Cerebellar cortex (tissue), 1 donor: ENCODE measurements at places on chromosomes 2 and 18.

GRCh38 chr2:17299891-17300540, 218.2 kb downstream of the RAD51AP2 start:
- DNase-seq, result no peak

DNA sequence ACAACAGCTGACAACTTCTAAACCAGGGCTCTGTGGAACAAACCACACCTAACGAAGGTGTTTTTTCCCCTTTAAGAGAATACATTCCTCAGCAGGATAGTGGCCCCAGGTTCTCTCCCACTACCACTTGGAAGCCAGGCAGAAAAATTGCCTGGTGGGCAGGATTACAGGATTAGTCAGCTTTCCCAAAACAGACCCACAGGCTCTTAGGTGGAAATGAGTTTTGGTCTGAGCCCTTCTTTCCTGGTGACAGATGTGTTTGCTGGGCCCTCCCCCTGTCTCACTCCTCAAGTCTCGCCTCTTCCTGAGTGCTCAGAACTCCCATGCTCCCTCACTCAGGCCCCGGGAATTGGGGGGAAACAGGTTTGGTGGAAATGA, 139.4 kb upstream of the HAAO start:
- peak; percentile 94 for DNase-seq

DNA sequence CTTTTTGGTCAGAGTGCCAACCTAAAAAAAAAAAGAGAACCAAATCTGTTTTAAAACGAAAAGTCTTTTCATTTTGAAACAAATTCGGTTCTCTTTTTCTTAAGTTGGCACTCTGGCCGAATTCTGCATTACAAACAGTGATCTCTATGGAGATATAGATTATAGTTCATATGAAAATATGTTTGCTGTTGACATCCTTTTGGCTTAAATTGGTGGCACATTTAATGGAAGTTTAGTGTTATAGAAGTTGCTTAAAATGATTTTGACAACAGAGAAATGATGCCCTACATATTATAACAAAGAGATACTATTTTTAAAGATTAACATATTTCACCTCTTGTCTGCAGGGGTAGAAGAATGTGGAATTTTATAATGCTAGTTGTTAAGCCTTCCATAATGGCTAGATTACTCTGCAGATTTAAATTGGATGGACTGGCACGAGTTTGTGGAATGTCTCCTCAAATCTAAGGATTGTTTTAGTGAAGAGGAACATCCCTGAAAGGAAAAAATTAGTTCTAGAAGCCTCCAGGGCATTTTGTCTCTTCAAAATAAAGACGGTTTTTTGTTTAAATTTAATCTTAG, 222.9 kb upstream of the CDH2 start:
- DNase-seq, result no peak

GRCh38 chr18:75088622-75089211, 120.2 kb downstream of the PTGR3 start:
- no peak for DNase-seq

DNA sequence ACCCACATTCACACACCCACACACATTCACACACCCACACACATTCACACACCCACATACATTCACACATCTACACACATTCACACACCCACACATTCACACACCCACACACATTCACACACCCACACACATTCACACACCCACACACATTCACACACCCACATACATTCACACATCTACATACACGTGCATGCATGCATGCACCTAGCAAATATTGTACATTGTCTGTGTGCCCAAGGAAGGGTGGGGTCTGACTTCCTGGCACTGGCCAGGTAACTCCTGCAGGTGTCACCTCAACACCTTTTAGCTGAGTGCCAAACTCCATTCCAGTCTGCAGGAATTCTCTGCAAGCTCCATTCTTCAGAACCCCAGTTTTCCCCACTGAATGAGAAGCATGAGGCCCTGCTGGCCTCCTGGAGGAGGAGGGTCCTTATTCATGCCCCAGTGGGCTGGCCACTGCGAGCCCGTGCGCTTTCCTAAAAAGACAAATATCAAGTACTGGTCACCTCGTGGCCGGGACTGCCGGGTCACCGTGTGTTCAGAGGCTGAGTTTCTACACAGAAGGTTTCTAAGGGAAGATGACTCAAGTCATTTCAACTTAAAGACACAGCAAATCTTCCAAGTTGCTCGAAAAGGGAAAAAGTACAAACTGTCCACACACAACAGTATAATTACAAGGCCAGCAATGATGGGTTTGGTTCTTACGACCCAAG, 131.5 kb downstream of the HDAC4 start:
- no peak for DNase-seq

DNA sequence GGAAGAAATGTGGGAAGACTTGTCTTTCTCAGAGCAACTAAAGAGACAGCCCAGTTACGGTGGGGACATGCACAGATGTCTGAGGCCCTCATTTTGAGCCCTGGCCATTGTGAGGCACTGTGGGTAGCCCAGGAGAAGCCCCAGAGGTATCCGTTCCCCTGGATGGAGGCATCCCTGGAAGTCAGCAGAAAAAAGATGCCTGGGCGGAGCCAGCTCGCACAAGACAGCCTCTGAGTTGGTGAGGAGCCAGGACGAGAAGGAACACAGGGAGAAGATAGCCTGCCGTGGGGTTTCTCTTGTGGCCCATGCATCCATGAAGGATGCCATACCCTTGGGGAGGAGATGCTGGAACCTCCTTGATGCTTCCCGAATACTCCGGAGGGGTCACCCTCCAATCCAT, 56.9 kb upstream of the SEMA4C start:
- DNase-seq, result no peak

DNA sequence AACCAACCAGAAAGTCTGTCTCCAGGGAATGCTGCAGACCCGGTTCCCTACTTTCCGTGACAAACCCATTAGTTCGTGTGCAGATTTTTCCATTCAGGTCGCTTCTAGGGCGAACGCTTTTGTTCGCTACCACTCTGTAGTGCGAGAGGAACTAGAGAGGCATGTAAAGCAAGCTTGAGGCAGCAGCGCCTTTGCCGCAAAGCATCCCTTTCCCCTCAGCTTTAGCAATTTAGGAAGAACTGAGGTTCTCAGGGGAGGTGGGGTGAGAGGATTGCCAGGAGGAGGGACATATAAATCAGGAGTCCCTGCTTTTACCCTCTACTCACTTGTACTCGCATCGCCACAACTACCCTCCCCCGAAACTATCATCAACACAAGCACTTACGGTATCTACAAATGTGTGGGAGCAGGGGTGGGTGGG, 748 bp upstream of the ZNF804A start:
- peak; percentile 79 for DNase-seq

DNA sequence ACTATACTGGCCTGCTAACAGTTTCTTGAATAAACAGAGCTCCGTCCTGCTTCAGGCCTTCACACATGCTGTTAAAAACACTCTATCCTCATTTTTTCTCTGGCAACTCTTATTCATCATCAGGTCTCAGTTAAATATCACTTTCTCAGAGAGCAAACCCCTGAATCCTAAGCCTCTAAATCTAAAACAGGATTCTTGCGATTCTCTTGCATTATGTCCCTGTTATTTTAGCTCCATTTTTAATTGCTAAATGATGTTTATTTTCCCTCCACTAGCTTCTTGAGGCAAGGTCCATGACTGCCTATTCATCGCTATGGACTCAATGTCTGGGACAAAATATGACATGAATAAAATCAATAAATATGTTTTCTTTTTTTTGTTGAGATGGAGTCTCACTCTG, 190.7 kb upstream of the SMAD7 start:
- DNase-seq, result no peak

GRCh38 chr2:23599667-23600066, 214.7 kb downstream of the KLHL29 start:
- no peak for DNase-seq

GRCh38 chr2:48433682-48434081, 96.3 kb upstream of the STON1 start:
- DNase-seq, result no peak

GRCh38 chr2:105880637-105881036, 135.9 kb downstream of the NCK2 start:
- no peak for DNase-seq

GRCh38 chr2:217656316-217656715, 346.5 kb downstream of the TNS1 start:
- DNase-seq, result no peak

DNA sequence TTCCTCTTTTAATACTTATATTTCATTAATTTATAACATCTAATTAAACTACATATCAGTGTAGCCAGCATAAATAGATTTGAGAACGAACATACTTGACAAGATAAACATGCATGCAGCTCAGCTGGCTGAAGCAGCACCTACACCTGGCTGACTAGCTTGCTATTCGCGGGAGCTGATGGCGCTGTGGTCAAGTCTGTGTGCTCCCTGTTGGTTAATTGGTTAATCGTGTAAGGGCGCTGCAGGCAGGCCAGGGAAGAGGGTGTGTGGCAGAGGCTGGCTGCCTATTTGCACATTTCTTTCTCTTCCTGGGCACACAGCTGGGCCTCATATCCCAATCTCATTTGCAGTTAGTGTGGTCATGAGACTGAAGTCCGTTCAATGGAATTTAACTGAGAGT, 14.5 kb upstream of the VWA3B start:
- DNase-seq, result no peak

DNA sequence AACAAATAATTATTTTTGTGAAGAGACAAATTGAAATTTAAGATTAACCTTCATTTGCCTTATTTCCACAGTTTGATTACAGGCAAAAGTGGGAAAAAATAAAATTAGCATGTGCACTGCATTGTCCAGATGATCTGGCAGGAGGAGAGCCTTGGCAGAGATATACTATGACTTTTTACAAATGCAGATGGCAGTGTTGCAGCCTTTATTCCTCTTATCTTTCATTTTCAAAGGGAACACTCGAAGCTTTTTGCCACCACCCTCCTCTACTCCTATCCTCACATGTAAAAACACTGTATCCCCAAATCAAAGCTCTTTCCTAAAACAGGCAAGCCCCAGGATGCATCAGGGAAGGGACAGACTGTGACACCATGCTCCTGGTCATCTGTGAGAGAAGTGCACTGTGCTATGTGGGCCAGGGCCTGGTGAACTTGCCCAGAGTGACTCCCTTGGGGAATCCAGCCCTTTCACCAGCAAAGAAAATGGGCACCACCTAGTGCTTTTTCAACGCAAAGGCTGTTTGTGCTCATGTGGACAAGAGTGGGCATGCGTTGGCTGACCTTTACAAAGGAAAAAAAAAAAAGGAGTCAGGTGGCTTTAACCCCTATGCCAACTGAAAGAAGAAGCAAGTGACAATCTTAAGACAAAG, 74.7 kb upstream of the ETAA1 start:
- peak; percentile 83 for DNase-seq

DNA sequence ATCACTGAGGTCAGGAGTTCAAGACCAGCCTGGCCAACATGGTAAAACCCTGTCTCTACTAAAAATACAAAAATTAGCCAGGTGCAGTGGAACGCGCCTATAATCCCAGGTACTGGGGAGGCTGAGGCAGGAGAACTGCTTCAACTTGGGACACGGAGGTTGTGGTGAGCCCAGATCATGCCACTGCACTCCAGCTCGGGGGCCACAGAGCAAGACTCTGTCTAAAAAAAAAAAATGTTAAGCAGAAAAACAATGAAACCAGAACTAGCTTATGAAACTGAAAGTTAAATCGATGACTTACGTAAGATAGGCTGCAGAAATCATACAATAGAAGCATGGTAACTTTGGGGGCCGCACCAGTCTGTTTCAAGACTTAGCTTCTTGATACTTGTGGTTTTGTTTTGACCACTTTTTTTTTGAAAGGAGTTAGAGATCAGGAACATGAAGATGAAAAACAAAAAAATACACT, 6.2 kb upstream of the GPR155 start:
- no peak for DNase-seq

DNA sequence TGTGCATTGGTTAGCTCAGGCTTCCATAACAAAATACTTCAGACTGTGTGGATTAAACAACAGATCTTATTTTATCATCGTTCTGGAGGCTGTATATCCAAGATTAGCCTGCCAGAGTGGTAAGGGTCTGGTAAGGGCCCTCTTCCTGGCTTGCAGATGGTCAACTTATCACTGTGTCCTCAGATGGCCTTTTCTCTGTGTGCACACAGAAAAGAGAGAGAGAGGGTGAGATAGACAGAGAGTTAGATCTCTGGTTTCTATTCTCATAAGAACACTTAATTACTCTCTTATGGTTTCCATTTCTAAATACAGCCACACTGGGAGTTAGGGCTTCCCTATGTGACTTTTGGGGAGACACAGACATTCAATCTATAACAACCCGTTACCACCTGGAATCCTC, 1003.5 kb downstream of the TSN start:
- DNase-seq, result no peak

GRCh38 chr18:51195086-51195450, 2.4 kb downstream of the MEX3C start:
- peak; percentile 14 for DNase-seq

DNA sequence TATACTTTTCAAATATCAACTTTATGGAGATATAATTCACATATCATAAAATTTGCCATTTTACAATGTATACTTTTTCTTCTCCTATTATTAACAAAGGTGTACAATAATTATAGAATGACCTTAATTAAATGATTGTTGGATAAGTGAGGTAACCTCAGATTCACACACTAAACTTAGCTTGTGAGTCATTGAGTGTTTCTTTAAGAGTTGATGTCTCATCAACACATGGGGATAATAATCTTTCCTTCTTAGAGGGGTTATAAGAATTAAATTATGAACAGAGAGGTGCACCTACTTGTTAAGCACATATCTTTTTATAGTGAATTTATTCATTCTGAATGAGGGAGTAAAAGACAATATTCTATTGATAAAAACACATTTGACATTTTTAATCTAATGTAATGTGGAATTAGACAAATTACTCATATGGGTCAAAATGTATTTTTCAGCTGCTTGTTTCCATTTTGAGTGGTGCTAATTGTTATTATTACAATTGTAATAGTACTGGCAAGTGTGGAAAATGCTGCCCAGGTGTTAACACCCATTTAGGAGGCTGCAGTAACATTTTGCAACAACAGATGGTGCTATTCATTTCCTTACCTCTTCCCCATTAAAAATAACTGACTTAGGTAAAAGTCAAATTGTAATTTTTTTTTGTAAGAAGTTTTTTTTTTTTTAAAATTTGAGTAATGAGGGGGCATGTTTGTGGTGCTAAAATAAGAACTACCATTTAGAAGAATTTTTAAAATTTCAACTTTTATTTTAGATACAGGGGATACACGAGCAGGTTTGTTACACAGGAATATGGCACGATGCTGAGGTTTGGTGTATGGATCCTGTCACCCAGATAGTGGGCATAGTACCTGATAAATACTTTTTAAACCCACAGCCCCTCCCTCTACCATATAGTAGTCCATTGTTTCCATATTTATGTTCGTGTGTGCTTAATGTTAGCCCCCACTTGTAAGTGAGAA, 32.1 kb upstream of the DYNAP start:
- DNase-seq, result peak; percentile 28
